ENCODE measurements at places on chromosomes 4 and X. TPM values are rescaled to one million over a fixed set of nuclear protein-coding genes. Genes with fewer than 3 reads are reported as not detected.

Gene FMR1NB
- total RNA-seq: not detected

GRCh38 chr4:179110356-179110755 is 1668.1 kb upstream of the AGA start:
- no peaks in the 10 kb centered on the region for H3K4me1 ChIP-seq
- H3K4me3 ChIP-seq: no peak overlapping the region
- no peaks in the 10 kb centered on the region for H3K27me3 ChIP-seq
- H3K36me3 ChIP-seq: no peaks in the 10 kb centered on the region
- H3K27ac ChIP-seq: no peak overlapping the region

DNA sequence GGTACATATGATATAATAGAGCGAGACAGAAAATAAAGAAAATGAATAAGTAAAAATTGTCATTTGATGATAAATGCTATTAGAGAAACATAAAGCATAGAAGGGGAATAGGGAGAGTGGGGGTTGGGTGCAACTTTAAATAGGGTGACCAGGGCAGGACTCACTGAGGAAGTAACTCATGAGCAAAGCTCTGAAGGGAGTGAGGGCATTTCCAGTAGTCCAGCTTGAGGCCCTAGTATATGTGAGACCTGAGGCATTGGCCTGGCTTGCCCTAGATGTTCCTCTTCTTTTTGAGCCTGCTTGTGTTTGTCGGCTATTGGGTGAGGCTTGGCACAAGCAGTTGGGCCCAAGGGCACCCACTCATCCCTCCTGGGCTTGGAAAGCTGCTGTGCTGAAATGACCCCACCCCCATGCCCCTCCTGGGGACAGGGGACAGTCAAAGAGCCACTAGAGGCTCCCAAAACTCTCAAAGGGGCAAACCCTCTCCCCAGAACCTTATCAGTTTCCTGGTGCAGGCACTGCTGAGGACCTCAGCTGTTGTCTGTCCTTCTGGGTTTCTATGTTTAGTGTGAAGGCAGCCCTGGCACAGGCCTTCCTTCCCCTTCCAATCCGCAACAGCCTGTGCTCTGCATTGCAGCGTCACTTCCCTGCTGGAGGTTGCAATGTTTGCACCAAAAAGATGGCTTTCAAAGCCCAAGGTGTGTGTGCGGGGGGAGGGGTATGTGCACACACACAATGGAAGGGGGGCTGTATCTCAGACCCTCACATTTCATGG is 40.1 kb downstream of the APLN start:
- H3K36me3 ChIP-seq: no peaks in the 10 kb centered on the region
- no peak for DNase-seq
- H3K27me3 ChIP-seq: no peaks in the 10 kb centered on the region
- no peak overlapping the region for H3K4me3 ChIP-seq

DNA sequence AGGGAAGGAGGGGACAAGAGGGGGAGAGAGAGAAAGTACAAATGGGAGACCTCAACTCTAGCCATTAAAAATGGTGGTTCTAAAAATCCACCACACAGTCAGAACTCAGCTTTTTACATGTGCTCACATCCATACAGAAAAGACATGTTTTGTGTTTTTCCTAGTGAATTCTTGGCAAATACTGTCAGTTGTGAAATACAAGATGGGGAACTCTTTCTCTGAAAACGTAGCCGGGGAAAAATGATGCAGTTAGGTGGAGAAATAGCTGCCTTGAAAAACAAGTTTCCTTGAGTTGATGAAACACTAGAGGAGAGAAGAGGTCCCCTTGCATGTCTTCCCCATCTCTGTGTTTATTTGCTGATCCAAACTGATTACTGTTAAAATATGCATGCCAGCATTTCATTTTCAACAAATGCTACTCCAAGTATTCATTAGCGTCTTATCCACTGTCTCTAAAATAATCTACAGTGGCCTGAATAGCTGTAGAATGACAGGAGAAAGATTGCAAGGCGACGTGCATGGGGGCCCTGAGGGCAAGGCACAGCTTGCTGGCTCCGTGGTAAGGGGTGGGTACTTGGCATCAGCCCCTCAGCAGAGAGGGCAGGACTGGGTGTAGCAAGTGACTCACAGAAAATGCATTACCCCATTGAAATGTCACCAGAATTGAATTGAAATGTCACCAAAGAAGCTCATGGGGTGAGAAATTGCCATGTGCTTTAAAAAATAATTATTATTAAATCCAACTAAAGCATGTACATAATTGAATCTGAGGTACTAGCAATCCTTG is 48.1 kb upstream of the TBL1X start:
- H3K27me3 ChIP-seq: no peaks in the 10 kb centered on the region
- no peak overlapping the region for H3K4me3 ChIP-seq
- DNase-seq: no peak
- H3K27ac ChIP-seq: no peak overlapping the region
- peaks cover 10% of the 10 kb centered on the region for H3K4me1 ChIP-seq

DNA sequence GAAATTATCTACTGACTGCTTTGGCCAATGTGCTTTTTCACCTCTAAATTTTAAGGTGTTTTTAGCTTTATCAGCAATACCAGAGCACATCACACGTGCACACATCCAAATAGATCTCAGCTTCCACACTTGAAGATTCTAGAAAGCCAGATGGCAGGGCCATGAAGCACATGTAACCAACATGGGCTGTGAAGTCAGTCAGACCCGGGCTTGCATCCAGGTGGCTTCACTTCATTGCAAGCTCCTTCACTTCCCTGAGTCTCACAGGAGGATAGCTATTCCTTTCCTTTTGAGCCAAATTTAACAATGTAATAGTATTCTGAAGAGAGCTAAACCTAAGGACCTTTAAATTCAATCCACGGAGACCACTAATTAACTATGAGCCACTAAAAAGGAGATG is 86.5 kb downstream of the SH3RF1 start:
- no peaks in the 10 kb centered on the region for H3K27me3 ChIP-seq
- no peak for DNase-seq
- H3K27ac ChIP-seq: no peak overlapping the region
- no peak overlapping the region for H3K4me3 ChIP-seq
- no peaks in the 10 kb centered on the region for H3K36me3 ChIP-seq

DNA sequence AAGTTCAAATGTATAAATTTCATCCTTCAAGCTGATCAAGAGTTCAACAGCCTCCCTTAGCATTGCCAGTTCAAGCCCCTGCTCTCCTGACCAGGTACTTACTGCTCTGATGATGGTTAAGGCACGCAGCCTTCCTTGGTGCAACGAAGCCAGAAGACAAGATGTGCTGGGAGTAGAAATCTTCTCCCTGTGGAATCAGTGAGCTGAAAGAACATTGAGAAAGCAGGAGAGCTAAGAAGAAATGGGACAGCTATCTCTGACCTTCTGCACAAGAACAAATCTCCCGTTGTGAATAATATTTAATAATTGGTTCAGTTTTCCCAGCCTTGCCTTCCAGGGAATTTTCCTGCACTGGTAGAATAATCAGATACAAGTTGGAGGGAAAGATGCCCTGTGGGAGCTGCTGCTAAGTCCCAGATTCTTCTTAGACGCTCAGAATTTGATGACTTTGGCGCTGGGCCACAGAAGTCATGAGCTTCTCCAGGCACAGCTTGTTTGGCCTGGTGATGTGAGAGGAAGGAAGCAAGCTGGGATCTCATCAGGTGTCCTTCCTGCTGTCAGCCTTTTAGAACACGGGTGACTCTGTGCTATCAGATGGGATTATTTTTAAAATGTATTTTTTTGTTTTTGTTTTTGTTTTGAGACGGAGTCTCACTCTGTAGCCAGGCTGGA is 77.8 kb downstream of the CD38 start:
- no peaks in the 10 kb centered on the region for H3K4me1 ChIP-seq
- peaks cover 2% of the 10 kb centered on the region for H3K27me3 ChIP-seq
- peaks cover 19% of the 10 kb centered on the region for H3K36me3 ChIP-seq
- H3K27ac ChIP-seq: peak overlapping the region; percentile 26

GRCh38 chr4:176726803-176727202 is 65.9 kb downstream of the VEGFC start:
- H3K4me3 ChIP-seq: no peak overlapping the region
- H3K27ac ChIP-seq: no peak overlapping the region
- no peaks in the 10 kb centered on the region for H3K27me3 ChIP-seq
- H3K36me3 ChIP-seq: no peaks in the 10 kb centered on the region
- DNase-seq: no peak

- H3K4me3 ChIP-seq: no peak overlapping the region
- no peaks in the 10 kb centered on the region for H3K4me1 ChIP-seq
- no peak for DNase-seq
- H3K36me3 ChIP-seq: no peaks in the 10 kb centered on the region
These were observed 66.1 kb downstream of the MAGEA10 start for GRCh38 chrX:152072236-152072635.

DNA sequence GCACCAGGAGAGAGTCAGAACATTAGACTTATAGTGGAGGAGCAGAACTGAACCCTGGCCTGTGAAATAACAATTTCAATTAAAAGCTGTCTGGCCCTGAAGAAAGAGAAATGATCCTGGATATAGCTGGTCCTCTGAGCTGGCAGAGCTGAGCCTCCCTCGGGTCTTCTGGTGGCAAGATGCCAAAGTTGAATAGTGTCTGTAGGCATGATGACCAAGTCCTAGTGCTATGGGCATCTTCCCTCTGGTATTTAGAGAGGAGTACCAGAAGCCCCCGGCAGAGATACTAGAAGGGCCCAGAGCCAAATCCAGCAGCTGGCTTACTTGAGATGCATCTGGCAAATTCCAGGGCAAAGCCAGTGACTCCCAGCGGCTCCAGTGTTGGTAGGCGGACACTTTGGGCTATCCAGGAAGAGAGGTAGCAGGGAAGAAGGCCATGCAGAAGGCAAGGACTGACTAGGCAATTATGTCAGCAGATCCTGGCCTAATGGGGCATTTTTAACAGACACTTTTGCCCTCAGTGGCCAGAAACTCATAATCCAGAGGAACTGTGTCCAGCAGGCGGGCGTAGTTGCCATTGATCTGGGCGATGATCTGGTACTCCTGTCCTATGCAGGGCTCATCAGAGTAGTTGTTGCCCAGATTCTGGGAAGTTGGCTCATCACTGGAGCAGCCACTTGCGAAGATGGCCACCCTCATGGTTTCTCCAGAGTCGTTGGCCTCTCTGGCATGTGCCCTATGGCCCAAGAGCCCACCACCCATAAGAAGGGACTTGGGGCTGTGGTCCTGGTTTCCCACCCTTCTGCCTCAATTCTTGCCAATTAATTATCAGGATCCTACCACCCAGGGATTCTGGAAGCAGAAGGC is 17.9 kb downstream of the VSIG4 start:
- H3K4me1 ChIP-seq: peaks cover 55% of the 10 kb centered on the region
- H3K27me3 ChIP-seq: no peaks in the 10 kb centered on the region
- H3K27ac ChIP-seq: peak overlapping the region; percentile 80

DNA sequence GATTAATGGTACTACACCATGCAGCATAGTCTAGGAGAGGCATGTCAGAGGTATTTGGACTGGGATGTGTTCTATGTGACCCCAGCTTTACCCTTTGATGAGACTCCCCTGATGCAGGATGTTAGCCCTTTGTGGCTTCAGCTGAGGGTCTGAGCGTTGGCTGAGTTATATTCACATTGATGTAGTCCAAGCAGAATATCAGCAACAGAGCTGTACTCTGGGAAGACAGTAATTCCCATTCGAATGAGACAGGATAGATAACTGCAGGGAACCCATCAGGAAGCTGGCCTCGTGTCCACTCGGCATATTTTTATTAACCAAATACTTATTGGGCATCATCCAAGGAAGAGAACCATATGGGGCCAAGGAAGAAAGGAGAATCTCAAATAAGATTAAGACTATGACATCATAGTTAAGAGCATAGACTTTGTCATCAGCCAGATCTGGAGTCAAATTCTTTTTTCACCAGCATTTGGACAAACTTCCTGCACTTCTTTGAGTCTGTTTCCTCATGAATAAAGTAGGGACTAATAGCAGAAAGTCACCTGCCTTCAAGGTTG is 198.1 kb downstream of the SOWAHB start:
- peaks cover 9% of the 10 kb centered on the region for H3K27me3 ChIP-seq
- no peaks in the 10 kb centered on the region for H3K36me3 ChIP-seq
- H3K27ac ChIP-seq: no peak overlapping the region
- no peak overlapping the region for H3K4me3 ChIP-seq
- peaks cover 16% of the 10 kb centered on the region for H3K4me1 ChIP-seq
- no peak for DNase-seq

Gene ARMCX6
- total RNA-seq: 35.2 TPM

Gene DDIT4L
- total RNA-seq: not detected

DNA sequence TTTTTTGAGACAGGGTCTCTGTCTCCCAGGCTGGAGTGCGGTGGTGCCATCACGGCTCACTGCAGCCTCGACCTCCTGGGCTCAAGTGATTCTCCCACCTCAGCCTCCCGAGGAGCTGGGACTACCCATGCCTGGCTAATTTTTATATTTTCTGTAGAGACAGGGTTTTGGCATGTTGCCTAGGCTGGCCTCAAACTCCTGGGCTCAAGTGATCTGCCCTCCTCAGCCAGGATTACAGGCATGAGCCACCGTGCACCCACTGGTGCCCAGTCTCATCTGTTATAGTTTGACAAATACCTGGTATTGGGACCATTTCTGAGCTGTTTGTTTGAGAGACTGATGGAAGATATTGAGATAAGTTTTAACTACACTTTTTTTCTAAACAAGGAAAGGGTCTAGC is 57.5 kb upstream of the SMIM10 start:
- H3K27me3 ChIP-seq: peaks cover 4% of the 10 kb centered on the region
- no peak for DNase-seq
- no peaks in the 10 kb centered on the region for H3K4me1 ChIP-seq
- H3K4me3 ChIP-seq: no peak overlapping the region
- H3K36me3 ChIP-seq: no peaks in the 10 kb centered on the region

GRCh38 chr4:112655270-112655669 is 18.3 kb downstream of the LARP7 start:
- no peaks in the 10 kb centered on the region for H3K4me1 ChIP-seq
- no peak for DNase-seq
- H3K27me3 ChIP-seq: no peaks in the 10 kb centered on the region
- H3K36me3 ChIP-seq: peaks cover 24% of the 10 kb centered on the region

Gene TEX11
- not detected for total RNA-seq

GRCh38 chrX:118519411-118520215 is 24.0 kb downstream of the DOCK11 start:
- H3K27ac ChIP-seq: no peak overlapping the region
- H3K27me3 ChIP-seq: no peaks in the 10 kb centered on the region
- peaks cover 23% of the 10 kb centered on the region for H3K36me3 ChIP-seq
- H3K4me3 ChIP-seq: no peak overlapping the region
- no peak for DNase-seq
- H3K4me1 ChIP-seq: peaks cover 57% of the 10 kb centered on the region

- no peaks in the 10 kb centered on the region for H3K36me3 ChIP-seq
- no peak overlapping the region for H3K4me3 ChIP-seq
- no peak for DNase-seq
- H3K4me1 ChIP-seq: no peaks in the 10 kb centered on the region
These were observed 151.8 kb downstream of the CCNG2 start for GRCh38 chr4:77308843-77309242.

Gene SGMS2
- 0.42 TPM for total RNA-seq

- no peak for DNase-seq
- peaks cover 11% of the 10 kb centered on the region for H3K36me3 ChIP-seq
These were observed 107.4 kb downstream of the FAM13A start for GRCh38 chr4:88949605-88950004.
